ENCODE measurements at places on chromosomes 6 and 20.
A peak's percentile ranks its signal among the peaks of the same experiment; 100 is the strongest.

DNA sequence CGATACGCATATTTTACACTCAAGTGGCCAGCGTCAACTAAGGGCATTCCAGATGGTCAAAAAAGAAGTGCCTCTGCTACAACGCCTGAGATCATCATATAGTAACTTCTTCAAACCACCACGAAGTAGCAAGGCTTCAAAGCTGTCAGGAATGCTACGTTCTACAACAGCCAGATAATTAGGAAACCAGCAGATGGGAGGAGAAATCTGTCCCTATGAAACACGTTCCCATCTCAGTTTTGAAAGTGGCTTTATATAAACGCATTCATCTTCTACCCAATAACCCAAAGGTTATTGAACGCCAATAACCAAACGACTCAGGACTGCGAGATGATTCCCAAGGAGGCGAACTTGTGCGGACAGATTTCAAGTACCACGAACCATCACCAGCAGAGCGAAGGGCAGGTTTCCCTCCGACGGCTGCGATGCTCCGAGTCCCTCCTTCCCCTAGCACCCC is 1.2 kb downstream of the ABHD12 start:
- DNase-seq, result peak; percentile 39

- no peak for DNase-seq
Measured at GRCh38 chr6:162675503-162675902, 52.1 kb downstream of the PRKN start.

GRCh38 chr6:117534974-117535373 is 52.5 kb downstream of the DCBLD1 start:
- DNase-seq, result no peak

GRCh38 chr6:34491091-34491430 is 25.2 kb downstream of the PACSIN1 start:
- no peak for DNase-seq

DNA sequence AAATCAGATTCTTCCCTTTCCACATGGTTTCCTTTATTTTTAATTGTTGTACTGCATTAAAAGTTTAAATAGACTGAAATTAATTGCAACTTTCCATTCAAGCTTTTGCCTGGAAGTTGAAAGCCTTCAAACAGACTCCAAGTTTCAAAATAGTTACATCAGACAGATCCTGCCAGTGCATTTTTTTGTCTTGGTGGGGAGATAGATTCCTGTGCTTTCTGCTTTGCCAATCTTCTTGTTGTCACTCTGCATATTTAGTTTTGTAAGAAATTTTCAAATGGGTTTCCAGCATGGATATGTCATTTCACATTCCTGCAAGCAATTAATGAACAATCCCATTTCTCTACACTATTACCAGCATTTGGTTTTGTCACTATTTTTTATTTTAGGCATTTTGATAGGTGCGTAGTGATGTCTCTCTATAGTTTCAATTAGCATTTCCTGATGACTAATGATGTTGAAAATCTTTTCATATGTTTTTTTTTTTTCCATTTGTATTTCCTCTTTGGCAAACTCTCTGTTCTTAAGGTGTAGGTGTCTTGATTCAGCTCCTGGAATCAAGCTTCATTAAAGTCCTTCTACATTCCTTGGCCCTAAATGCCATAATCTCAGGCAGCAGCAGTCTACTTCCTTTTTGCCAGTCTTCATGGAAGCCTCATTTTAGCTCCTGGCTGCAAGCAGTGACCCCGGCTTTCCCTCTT is 40.5 kb downstream of the SCP2D1 start:
- DNase-seq, result no peak

- DNase-seq, result no peak
Measured at GRCh38 chr6:21489826-21490225, 103.7 kb upstream of the SOX4 start.

- DNase-seq, result no peak
Measured at GRCh38 chr20:11329271-11329670, 588.4 kb upstream of the BTBD3 start.

DNA sequence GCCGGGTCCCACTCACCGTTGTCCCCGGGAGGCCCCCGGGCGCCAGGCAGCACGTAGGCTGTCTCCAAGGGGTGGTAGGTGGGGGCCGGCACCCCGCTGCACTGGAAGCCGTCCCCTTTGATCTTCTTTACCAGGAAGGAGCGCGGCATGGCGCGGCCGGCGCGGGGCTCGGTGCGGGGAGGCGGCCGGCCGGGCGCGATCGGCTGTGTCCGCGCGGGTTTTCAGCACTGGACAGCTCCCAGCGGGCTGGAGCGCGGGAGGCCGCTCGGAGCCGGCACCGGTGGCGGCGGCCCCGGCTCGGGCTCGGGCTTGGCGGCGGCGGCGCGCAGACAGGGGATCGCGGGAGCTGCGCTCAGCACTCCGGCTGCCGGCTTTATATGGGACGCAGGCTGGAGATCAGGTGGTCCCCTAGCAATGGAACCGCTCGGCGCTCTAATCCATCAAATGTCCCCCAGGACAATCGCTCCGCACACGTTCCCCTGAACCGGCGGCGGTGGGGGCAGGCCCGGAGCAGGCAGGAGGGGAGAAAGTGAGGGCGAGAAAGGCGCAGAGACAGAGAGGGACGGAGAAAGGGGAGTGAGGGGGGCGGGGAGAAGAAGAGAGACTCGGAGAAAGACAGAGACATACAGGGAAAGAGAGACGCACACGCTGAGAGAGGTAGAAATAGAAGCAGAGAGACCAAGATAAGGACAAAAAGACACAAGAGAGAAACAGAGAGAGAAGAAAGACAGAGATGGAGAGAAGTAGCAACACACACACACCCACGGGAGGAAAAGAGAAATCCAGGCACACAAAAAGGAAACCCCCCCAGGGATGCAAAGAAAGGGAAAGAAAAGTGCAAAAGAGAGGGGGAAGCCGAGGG is at the start of gene SCRT2:
TSS of gene SCRT2 (minus strand) at position 350 of the 862 bp plus-strand sequence. CDS start at position 149, 201 bp downstream.
- DNase-seq, result no peak

DNA sequence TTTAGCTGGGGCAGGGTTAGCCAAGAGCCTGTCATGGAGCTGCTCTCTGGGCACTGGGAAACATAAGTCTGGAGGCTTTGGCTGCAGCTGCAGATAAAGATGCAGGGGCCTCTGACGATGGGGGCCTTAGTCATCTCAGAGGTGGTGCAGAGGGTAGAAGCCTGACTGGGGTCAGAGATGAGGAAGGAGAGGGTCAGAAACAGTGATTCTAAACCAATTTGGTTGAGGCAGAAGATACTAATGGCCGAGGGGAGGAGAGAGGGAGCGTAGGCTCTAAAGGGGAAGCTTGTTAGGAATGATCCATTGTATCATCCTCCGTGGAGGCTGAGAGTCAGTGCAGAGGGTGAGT is 33.8 kb downstream of the PLEKHG1 start:
- DNase-seq, result no peak

DNA sequence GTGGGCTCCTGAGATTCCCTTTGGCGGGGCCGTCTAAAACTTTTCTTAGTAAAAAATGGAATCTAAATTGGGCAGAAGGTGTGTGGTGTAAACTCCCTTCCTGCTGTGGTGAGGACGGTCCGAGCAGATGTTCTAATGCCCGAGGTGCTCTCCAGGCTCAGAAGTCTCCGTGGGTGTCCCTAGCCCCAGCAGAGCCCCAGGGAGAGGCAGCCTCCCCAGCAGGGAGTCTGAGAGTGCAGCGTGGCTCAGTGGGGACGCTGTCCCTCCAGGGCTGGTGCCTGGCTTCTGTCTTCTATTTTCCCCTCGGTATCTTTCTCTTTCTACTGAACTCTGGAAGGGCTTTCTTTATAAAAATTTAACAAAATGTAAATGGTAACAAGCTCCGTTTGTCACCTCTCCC is 208.2 kb downstream of the SMOC2 start:
- DNase-seq, result no peak

DNA sequence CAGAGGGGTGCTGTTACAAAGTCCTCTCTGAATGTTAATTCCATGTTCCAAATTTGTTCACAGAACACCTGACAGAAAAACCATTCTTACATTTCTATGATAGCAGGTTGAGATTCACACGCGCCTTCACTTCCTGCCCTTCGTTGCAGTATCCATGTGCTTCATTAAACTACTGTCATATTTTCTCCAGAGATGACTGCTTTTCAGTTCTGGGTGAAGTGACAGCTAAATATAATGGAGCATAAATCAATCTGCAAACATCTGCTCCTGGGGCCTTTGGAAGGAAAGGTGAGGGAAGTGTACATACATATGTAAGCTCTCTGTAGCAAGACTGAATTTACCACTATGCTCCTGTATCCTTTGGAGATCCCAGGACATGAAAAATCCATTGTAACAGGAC is 750.2 kb downstream of the HDGFL1 start:
- DNase-seq, result no peak

DNA sequence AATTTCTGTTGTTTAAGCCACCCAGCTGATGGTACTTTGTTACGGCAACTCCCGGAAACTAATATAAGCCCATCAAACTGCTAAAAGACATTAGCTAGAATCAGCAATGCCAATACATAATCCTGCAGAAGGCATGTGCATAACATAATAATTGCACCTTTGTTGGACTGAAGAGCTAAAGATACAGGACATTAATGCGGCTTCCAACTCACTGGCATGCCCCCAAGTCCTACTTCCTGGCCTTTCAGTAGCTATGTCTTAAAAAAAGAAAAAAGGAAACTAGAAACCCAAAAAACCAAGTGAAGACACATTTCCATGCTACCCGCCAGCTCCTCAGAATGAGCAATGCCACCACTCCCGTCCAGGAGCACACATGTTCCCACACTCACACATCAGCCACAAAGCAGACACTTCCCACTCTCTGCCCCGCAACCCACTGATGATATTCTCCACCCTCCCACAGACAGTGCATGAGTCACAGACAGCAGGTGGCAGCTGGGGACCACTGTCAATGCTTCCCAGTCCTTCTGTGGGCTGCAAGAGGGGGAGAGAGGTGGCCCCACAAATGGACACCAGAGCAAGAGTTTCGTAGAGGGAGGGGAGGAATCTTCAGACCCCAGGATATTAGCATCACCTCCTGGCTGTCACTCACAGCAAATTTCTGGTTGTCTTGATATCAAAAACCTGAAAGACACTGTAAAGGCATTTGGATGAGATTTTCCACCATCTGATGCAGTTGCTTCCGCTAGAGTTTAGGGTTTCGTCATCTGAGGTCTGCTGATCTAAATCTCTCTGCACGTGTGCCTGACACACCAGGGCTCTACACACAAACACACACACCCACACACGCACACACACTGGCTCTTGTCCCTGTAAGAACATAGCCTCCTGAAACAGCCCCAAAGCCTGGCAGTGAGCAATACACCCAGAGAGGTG is 32.8 kb downstream of the GFOD1 start:
- DNase-seq, result peak; percentile 33

GRCh38 chr20:38963745-38964144 is 1.6 kb downstream of the DHX35 start:
- no peak for DNase-seq

DNA sequence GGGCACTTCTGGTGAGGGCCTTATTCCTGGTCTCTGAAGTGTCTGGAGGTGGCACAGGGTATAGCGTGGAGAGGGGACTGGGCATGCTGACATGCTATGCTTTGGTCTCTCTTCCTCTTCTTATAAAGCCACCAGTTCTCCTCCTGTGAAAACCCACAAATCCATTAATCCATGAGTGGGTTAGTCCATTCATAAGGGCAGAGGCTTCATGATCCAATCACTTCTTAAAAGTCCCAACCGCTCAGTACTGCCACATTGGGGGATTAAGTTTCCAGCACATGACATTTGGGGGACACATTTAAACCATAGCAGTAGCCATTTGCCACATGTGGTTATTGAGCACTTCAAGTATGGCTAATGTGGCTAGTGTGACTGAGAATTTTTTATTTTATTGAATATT is 3.8 kb upstream of the TRIB3 start:
- DNase-seq, result no peak

DNA sequence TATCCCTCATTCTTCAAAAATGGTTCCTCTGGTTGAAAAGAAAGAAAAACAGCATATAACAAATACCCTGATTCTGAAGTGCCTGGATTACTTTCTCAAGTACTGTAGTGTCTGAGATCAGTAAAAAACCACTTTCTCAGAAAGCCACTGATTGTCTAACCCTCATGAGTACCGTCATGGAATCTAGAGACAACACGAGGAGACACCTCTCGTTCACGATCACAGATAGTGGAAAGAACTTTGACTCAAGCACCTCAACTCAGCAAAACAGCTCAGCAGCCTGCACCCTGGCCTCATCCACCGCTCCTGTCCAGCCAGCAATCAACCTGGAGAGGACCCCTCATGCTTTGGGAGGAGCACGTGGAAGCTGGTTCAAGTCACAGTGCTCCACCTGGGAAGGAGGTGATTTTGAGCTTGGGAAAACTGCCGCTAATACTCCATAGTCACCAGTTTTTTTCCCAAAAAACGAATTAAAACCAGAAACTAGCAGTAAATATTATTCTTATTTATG is 1.0 kb downstream of the SCML4 start:
- DNase-seq, result no peak

DNA sequence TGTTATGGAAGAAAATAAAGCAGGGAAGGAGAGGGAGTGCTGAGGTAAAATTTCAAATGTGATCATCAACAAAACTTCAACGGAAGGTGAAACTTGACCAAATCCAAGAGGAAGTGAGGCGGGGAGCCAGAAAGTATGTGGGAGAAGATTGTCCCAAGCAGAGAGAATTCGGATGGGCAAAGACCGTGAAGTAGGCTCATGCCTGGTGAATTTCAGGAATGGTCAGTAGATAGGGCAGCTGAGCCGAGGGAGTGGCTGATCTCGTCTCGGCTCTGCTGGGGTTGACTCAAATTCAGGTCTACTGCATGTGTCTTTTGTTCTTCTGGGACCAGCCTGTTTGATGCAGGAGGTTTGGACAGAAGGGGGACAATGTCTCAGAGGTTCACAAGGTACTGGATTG is 7.0 kb upstream of the CSNK2A1 start:
- no peak for DNase-seq

DNA sequence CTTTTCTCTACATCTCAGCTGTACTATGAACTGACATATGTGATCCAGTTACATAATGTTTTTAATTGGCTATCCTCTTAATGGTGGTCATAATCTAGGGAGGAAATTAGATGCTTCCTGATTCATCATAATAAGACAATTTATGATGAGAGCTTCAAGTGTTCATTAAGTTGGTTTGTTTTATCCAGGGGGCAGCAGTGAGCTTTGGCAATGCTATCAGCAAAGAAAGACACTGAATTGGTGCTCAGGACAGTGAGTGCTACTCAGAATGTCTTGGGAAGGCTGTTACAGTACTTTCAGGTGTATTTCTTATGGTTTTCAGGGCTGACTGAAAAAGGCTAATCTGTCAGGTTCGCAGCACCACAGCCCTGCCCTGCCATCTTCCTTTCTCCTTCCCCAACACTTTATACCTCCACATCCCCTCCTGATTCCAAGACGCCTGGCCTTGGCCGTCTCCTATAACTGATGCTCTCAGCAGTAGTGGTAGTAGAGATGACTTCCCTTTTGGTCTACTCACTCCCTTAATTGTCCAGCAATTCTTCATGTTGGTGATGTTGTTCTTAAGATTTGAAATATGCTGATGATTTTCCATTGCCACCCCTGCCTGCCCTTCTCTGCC is 67.0 kb upstream of the TNFAIP3 start:
- DNase-seq, result no peak

DNA sequence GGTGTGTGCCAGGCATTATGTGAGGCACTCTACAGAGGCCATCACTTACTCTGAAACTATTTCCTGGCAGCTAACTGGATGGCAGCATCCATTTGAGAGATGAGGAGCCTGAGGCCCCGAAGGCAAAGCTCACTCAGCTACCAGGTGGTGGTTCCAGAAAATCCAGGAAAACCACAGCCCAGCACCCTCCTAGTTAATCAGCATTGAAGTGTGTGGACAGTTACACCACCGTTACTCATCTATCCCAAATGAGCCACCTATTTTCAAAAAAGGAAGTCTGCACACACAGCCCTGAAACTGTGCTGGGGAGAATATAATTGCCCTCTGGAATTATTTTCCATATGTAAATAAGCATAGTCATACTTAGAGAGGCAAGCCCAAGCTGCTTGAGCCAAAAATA is 67.4 kb downstream of the CNBD2 start:
- DNase-seq, result no peak

GRCh38 chr6:56480246-56480645 is 162.4 kb downstream of the DST start:
- DNase-seq, result no peak
